ENCODE measurements at places on chromosomes 7 and 10. TPM values are rescaled to one million over a fixed set of nuclear protein-coding genes. Genes with fewer than 3 reads are reported as not detected.

WDR37 gene
- 20.8 TPM for total RNA-seq

DNA sequence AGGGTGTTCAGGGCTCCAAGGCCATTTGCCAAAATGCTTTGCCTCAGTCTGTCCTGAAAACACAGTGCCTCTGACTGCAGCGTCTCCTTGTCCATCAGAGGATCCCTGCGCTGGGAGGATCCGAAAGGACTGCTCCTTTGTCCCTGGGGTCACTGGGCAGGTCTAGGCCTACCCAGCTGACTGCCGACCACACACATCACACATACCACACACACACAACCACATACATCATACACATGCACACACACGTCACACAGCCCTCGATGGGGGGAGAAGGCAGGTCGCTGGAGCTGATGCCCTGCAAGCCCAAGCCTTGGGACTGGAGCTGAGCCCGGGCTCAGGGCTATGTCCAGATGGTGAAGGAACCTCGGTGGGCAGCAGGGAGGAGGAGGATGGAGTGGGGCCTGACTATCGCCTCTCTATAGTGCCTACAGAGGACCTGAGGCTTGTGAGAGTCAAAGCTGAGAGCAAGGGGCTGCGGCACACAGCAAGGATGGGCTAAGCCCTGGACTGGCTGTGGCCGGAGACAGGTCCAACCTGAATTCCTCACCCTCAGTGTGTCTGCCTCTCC lies 29.1 kb downstream of the GPRIN2 start:
- no peaks in the 10 kb centered on the region for H3K27me3 ChIP-seq
- no peak overlapping the region for H3K27ac ChIP-seq
- no peaks in the 10 kb centered on the region for H3K4me1 ChIP-seq
- H3K4me3 ChIP-seq: no peak overlapping the region
- H3K36me3 ChIP-seq: no peaks in the 10 kb centered on the region

STX1A gene
- 8.1 TPM for total RNA-seq

DNA sequence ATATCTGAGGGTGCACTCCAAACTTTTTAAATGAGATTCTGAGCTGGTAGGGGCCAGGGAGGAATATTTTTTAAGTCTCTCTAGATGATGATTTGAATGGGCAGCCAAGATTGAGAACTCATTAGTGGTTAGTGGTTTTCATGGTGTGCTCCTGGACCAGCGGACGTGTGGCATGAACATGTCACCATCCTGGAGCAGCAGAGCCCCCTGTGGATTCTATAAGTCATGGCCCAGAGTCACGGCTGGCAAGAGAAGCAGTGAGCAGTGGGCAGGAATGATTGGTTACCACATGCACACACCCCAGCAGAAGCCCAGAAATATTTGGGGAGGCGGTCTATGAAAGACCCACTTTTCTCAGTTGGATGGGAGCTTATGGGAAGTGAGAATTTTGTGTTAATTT lies 21.2 kb upstream of the UCN3 start:
- DNase-seq: no peak
- no peaks in the 10 kb centered on the region for H3K27me3 ChIP-seq
- H3K4me3 ChIP-seq: no peak overlapping the region
- H3K4me1 ChIP-seq: no peaks in the 10 kb centered on the region
- no peak overlapping the region for H3K27ac ChIP-seq
- H3K36me3 ChIP-seq: no peaks in the 10 kb centered on the region

DNA sequence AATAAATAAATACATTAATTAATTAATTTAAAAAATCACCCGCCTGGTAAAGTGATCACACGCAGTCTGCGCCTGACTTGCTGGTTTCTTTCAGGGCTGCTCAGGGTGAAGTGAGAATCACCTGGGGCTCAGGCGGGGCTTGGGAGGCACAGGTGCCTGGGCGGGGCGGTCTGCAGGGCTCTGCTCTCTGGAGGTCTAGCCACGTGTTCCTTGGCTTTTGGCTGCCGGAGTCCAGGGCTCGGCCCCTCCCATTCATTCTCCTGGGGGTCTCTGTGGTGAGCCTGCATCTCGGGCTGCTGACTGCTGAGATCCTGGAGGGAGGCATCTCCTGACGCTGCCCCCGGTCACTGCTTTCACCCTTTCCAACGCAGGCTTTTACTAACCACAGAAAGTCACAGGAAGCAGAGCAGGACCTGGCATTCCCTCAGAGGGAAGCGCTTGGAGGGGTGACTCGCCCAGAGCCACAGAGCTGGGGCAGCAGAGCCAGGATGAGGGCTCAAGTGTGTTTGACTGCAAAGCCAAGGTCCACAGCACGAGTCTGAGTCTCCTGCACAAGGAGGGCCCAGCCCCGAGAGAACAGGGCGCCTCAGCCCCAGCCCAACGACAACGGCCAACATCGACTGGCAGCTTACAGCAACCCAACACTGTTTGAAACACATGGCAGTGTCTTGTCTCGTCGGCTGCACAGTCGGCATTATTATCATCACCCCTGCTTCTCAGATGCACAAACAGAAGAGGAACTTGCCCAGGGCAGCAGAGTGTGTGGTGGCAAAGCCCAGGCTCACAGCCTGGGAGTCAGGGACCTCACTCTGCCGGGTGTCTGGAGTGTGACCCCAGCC lies 22.4 kb upstream of the MNX1 start:
- no peaks in the 10 kb centered on the region for H3K36me3 ChIP-seq
- DNase-seq: no peak
- H3K27me3 ChIP-seq: peaks cover 21% of the 10 kb centered on the region
- H3K4me1 ChIP-seq: no peaks in the 10 kb centered on the region

PON3 gene
- total RNA-seq: not detected

GRCh38 chr10:91210435-91210834 lies 10.0 kb upstream of the PCGF5 start:
- H3K36me3 ChIP-seq: no peaks in the 10 kb centered on the region
- H3K4me1 ChIP-seq: peaks cover 27% of the 10 kb centered on the region
- DNase-seq: no peak
- no peak overlapping the region for H3K27ac ChIP-seq

PRSS37 gene
- total RNA-seq: not detected

DNA sequence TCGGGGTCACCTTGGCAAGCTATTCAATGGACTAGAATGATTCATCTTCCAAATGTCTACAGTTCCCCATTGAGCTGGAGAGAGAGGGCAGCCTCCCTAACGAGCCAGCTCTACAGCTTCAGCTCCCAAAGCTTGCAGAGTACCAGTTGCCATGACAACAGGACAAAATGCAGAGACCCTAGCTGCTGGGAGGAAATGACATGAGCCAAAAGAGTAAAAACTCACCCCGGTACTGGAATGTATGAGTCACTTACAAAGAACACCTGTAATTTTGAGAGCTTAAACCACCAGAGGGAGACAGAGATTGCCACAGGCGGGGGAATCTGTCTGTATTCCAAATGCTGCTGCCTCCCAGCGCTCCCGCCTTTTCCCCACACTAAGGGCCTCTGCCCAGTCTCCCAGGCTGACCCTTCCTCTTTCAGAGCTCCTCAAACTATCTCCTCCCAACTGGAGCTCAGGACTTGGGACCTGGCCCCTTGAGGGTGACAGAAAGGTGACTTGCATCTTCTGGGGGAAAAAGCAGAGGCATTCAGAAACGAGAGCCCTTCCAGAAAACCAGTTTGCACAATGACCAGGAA lies 95.5 kb downstream of the CUL2 start:
- H3K4me3 ChIP-seq: no peak overlapping the region
- no peaks in the 10 kb centered on the region for H3K27me3 ChIP-seq
- no peak overlapping the region for H3K27ac ChIP-seq
- H3K36me3 ChIP-seq: no peaks in the 10 kb centered on the region
- DNase-seq: no peak

DNA sequence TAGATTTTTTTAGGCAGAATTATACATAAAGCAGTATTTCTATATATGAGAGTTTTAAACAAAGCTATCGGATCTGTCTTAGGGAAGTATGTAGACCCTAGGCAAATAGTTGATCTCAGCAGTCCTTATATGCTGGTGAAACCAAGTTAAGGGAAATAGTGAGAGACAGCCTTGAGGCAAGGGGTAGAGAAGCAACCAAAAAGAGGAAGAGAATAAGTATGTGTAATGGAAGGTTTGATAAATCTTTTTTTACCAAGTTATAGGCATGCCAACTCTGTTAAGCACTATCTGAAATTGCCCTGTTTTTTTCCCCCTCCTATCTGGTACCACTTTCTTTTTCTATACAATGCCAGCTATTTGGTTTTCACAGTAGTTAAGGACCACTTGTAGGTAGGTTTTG lies 19.9 kb downstream of the SPAG6 start:
- no peaks in the 10 kb centered on the region for H3K4me1 ChIP-seq
- no peaks in the 10 kb centered on the region for H3K36me3 ChIP-seq
- no peak overlapping the region for H3K4me3 ChIP-seq
- no peaks in the 10 kb centered on the region for H3K27me3 ChIP-seq

SLC26A4 gene
- 0.20 TPM for total RNA-seq
